Vagina (tissue), 2 donors: ENCODE measurements at places on chromosomes 16 and 17. TPM values are rescaled to one million over a fixed set of nuclear protein-coding genes. Genes with fewer than 3 reads are reported as not detected.

GRCh38 chr17:6064868-6065267, 5.3 kb upstream of the WSCD1 start:
- DNase-seq = no peak

- no peak for DNase-seq
Observed at GRCh38 chr17:44374306-44375195, 10.9 kb upstream of the FAM171A2 start.

- DNase-seq = no peak
Observed at GRCh38 chr17:4086041-4086483, 56.8 kb downstream of the ZZEF1 start.

The GAS2L2 gene
- not detected for total RNA-seq

The GP1BA gene
- total RNA-seq = not detected
